ENCODE measurements at places on chromosomes 4 and X.

DNA sequence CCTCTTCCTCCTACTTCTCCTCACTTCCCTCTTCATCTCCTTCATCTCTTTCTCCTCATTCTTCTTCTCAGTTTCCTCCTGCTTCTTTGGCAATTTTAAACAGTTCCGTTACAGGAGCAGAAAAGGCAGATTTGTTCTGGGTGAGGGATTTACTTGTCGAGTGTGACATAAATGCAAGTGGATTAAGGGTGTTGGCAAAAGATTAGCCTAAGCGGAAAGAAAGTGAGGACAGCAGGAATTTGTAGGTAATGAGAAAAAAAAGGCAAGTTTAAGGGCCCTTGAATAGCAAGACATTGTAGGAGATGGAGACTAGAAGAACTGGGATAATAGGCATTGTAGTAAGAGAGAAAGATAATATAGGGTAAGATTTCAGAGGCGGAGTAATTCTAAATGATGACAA, 841.6 kb downstream of the RAPGEF2 start:
- DNase-seq: no peak

DNA sequence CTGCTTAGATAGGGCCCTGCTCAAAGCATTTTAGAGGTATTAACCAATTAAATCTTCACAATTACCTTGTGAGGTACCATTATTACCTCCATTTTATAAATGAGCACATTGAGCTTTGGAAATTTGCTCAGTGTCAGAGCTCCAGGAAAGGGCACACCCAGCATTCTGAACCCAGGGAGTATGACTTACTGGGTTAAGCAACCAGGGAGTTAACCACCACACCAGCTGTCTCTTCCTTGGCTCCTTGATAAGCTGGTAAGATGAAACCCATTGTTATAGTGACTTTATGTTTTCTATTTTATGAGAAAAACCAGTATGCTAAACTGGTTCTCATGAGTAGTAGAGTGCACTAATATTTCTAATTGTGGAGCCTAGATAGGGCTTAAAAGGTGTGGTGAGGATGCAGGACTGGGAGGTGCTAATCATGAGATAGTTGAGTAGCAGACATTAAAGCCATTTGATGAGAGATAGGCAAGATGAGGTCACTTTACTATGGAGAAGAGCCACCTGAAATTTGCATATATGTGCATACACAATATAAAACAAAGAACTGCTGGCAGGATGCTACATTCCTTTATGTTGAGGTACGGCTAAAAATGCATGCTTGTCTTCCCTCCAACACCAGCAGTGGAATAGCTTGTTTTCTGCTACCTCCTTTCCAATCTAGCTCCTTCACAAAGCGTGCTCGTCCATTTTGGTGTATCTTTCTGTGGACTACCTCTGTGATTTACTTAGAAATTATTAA, 556.1 kb downstream of the SPRY1 start:
- no peak for DNase-seq

DNA sequence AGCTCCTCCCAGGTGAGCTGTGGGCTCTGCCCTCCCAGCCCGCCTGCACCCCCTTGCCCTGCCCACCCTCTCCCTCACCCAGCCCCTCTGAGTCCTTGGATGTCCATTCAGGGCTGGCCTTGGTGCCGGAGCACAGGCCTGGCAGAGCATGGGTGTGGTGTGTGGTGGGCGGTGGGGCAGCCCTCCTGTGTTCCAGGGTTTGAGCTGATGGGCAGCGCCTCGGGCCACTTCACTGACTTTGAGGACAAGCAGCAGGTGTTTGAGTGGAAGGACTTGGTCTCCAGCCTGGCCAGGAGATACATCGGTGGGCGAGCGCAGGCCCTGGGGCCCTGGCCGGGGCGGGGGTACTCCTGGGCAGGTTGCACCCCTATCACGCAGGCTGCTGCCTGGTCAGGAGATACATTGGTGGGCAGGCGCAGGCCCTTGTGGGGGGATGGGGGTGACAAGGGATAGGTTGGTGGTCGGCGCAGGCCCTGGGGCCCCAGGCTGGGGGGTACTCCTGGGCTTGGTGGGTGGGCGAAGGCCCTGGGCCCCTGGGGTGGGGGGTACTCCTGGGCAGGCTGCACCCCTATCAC, 7.6 kb upstream of the SLC26A1 start:
- no peak for DNase-seq

DNA sequence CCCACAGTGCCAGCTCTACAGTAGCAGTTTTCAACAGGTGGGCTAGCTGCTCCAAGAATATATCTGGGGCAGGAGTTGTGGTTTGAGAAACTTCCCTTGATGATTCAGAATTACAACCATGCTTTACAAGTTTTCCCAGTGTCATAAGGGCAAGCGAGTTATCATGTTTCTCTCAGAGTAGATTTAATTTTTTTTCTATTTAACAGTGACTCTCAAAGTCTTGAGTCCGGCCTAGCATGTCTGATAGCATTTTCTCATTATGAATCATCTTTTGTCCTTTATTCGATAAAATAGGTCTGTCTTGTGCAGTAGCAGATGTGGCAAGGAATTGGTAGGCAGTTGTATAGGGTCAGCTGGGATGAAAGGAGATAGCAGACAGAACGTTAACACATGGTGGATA, 62.2 kb upstream of the SPANXD start:
- no peak for DNase-seq

DNA sequence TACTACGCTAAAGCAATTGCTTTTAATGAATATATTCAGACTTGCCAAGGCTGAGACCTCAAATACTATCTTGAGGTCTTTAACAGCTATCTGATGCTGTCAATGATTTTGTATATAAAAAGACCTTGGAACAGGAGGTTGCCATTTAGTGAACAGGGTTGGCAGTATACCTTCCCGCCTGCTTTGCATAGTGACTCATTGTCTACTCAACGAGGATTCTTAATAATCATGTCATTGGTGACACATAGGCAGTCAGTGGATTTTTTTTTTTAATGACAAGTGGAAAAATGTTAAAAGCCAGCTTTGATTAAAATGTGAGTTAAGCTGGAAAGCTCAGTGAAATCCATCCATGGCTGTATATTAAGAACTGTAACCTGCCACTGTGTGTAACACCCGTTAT, 164.0 kb downstream of the ASMT start:
- no peak for DNase-seq

DNA sequence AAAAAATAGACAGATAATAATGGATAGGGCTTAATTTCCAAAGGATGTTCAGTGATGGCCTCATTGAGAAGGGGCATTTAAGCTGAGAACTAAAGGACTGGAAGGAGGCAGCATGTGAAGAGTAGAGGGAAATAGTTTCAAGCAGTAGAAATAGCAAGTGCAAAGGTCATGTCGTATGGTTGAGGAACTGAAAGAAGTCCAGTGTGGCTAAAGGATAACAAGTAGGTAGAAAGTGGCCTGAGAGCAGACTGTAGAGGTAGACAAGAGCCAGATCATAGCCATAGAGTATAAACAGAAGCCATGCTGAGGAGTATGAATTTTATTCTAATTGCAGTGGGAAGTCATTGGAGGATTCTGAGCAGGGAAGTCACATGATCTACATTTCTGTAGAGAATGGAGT, 72.3 kb downstream of the GRIA3 start:
- DNase-seq: no peak

GRCh38 chr4:142365391-142365790, 480.7 kb downstream of the INPP4B start:
- DNase-seq: no peak

DNA sequence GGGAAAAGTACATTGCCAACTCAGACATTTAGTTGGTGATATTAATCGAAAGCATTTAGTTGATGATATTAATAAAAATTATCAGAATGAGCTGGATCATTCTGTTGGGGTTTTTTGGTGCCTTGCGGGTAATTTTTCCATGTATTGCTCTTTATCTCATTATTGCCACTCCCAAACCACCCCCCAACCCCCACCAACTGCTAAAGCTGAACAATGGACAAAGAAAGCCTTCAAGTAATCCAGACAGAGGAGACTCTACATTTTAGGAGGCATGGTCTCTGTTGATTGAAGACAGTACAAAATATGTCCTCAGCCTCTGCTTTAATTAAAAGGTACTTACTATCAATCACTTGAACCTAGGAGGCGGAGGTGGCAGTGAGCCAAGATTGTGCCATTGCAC, 22.5 kb downstream of the PDK3 start:
- no peak for DNase-seq

- no peak for DNase-seq
These were observed 189.1 kb downstream of the SLC7A11 start for GRCh38 chr4:138052806-138053632.

DNA sequence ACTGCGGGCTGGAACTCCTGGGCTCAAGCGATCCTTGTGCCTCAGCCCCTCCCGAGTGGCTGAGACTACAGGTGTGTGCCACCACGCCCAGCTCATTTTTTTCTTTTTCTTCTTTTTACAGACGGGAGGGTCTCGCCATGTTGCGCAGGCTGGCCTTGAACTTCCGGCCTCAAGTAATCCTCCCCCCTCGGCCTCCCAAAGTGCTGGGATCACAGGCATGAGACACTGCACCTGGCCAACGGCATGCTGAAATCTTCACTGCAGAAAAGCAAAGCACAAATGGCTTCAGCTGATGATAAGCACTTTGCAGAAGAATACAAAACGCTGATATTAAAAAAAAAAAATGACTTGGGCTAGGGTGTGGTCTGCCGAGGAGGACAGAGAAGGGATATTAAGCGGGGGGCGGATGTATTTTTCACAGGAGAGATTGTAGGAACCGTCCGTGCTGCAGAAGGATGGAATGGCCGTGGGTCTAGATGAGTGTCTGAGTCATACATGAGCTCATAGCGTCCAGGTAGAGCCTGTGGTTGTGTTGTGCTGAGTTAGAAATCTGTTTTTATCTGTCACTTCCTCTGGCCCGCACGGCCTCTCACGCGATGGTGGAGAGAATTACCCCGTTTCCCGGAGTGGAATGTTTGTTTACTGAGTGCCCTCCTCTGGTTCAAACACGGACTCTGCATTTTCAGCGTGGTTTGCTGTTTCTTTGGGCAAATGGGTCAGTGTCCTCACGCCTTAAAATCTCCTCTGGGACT, 8.5 kb upstream of the AKAP17A start:
- no peak for DNase-seq

- no peak for DNase-seq
These were observed 3.1 kb upstream of the PCDH10 start for GRCh38 chr4:133145758-133146573.

GRCh38 chr4:139876337-139876941, 210.8 kb downstream of the MGST2 start:
- DNase-seq: no peak

DNA sequence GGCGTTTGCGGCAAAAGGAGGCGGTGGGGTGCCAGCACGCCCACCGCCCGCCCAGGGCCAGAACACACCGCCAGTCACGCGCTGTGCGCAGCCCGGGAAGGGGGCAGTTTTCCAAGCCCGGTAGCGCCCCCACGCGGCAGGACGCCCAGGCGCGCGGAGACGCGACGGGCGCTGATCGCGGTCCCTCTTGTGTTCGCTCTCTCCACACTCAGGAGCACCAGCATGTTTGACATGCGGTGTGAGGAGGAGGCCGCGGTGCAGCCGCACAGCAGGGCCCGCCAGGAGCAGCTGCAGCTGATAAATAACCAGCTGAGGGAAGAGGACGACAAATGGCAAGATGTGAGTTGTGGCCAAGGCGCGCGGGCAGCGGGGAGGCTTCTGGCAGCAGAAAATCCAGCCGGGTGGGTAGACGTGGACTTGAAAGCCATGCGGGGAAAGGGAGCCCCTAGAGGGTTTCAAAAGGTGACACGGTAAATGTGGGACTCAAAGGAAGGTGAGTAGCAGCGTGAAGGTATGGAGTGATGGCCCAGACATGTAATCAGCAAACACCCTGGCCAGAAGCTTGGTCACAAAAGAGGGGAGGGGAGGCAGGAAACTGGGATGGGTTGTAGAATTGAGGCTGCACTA, 104.1 kb downstream of the PHOX2B start:
- no peak for DNase-seq

GRCh38 chr4:37988670-37989069, 28.5 kb downstream of the PTTG2 start:
- DNase-seq: no peak

GRCh38 chrX:16458208-16458607, 191.8 kb upstream of the S100G start:
- no peak for DNase-seq

DNA sequence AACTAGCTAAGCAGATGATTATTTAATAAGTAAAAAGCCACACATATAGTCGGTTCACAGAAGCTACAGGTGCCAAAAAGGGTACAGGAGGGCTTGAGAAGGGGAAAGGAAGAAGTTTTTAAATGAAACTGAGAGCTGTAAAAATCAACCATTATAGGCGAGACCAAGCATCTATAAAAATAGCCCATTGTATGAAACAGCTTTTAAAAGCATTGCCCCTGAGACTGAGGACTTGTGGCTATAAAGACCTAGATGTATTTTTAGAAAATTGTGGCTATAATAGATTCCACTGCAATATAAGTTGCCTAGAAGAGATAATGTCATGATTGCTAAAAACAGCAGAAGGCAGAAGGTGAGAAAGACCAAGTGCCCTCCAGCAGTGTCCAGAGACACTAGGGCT, 15.0 kb upstream of the TTC29 start:
- DNase-seq: no peak

DNA sequence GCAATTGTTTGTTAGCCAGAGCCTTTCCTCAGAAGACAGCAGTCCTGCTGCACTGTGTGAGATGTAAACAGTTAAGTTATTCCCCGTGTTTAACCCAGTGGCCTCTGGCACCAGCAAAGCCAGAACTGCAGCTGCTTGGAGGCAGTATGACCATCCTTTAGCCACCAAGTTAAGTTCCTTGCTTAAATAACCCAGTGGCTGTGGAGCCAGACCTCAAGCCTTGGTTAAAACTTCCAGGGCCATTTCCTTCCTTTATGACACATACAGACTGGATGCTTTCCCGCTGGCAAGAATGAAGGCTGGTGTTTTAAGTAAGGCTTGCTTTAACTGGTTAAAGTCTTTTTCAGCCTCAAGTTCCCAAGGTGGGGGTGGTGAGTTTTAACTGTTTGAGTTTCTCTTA, 379.8 kb downstream of the DCAF12L2 start:
- DNase-seq: no peak

GRCh38 chrX:9339603-9340491, 125.0 kb upstream of the TBL1X start:
- no peak for DNase-seq

GRCh38 chr4:143421609-143422008, 84.9 kb downstream of the GAB1 start:
- no peak for DNase-seq

DNA sequence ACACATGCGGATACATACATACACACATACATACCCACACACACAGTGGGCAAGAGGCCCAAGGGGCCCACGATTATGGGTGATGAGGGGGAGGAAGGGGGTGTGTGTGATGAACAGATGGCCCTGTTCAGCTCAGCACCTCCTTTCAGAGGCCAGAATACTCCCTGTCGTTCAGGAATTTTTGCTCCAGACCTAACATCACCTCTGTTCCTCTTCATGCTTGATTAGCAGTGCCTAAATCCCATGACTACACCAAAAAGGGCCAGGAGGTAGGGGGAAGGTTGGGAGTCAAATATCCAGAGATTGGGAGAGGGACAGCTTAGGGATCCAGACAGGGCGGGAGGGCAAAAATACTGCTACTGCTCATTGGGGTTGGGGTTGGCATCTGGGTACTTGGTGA, 42.7 kb downstream of the SMC1A start:
- DNase-seq: no peak

All from stimulated activated CD8-positive, alpha-beta memory T cell treated with anti-CD3 and anti-CD28 coated beads, Interleukin-15, amount 100 ng/mL, for 24 hours (primary cell).